ENCODE measurements at places on chromosomes 3 and 15.

DNA sequence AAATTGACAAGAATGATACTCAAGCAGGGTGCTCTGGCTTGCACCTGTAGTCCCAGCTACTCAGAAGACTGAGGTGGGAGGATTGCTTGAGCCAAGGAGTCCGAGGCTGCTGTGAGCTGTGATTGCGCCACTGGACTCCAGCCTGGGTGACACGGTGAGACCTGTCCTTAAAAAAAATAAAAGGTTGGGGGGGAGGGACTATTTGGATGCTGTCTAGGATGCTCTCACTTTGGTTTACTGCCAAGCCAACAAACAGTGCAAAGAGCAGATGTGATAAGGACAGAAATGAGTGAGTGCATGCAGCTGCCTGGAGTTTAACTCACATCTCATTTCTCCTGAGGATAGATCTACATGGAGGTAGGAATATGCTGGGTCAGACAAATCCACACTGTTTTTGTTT, 130.0 kb downstream of the FRMD4B start:
- DNase-seq = no peak

- DNase-seq = no peak
Measured at GRCh38 chr15:60573936-60574335, 95.0 kb upstream of the ICE2 start.

- no peak for DNase-seq
Measured at GRCh38 chr3:123481722-123482457, 33.0 kb upstream of the ADCY5 start.

GRCh38 chr3:58646503-58646902, 20.1 kb downstream of the FAM3D start:
- no peak for DNase-seq

All from AML-193 (cell line).